ENCODE measurements at places on chromosomes 4 and X.
A peak's percentile ranks its signal among the peaks of the same experiment; 100 is the strongest.

- no peak for DNase-seq
Observed at GRCh38 chr4:180587379-180587778, 1655.8 kb upstream of the TENM3 start.

GRCh38 chr4:7192252-7193029 lies at the start of gene SORCS2:
SORCS2 (plus strand) TSS chr4:7192538.
- DNase-seq, result no peak

DNA sequence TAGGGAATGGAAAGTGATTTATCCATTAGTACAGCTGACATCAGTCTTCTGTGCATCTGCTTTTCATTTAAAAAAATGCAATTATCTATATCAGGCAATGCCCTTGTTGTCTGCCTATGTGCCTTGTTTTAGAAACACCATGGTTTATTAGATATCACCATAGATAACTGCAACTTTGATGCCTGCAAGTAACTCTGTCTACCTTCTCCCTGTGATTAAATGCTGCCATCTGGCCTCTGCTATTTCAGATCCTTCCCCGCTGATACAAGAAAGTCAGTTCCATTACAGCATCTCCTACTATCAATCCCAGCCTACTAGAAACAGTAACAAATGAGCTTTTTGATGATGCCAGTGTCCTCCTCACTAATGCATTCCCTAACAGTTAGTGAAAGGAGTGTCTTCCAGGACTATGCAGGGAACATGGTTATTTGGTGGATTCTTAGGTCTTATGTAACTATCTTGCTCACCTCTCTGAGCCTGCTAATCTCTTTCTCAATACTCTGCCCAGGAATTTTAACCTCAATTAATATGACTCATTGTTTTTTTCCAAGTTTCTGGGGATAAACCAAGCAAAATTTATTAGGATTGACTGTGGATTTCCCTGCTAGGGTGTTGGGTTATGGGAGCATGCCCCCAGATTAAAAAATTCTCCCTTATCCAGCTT lies 444.9 kb downstream of the RAPGEF2 start:
- DNase-seq, result no peak

DNA sequence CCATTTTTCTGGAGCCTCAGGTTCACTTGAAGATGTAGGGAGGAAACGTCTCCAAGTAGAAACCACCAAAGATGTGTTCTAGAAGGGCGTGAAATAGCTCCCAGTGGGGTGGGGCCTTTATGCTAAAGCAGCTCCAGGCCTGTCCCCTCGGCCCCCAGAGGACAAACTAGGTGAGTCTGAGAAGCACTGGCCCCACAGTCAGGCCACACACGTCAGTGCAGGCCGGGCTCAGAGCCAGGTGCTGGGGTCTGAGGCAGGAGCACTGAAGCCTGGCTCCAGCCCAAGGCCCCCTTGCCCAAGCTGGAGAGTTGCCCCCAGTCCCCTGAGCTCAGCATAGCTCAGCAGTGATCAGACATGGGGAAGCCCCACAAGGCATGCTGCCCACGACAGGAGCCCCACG lies 95.4 kb upstream of the PSAPL1 start:
- DNase-seq, result no peak

- peak; percentile 51 for DNase-seq
Observed at GRCh38 chr4:55345980-55346850, at the start of gene SRD5A3. SRD5A3 (plus strand) TSS chr4:55346242; CDS start chr4:55346337, 95 bp downstream.

- no peak for DNase-seq
Observed at GRCh38 chrX:108699368-108699767, 37.0 kb downstream of the IRS4 start.

GRCh38 chrX:31260351-31260750 lies 188.5 kb upstream of the FTHL17 start:
- no peak for DNase-seq

DNA sequence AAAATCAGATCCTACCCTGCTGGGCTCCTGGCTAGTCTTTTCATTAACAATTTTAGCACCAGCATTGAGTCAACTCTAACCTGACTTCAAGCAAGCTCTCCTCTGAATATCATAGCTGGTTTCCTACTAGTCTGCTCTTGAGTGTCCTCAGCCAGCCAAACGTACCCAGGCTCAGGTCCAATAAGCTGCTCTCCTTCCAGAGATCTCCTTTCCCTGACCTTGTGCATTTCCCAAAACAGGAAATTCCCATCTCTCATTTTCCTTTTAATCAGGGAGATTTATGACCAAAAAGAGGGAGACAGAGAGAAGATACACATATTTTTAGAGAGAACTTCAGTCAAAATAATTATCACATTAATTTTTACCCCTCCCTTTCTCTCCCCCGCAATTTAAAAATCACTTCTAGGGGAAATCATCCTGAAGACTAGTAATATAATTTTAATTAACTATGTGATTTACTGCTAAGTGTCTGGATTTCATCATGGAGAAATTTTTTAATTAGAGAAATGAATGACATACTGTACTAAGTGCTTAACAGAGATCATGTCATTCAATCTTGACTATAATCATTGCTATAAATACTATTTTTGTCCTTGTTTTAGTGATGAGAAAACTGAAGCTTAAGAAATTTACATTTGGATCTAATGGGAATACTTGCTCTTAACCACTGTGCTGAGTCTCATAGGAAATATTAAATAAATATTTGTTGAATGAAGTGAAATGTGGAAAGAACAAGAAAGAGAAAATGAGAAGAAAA lies 421.7 kb upstream of the INTU start:
- DNase-seq, result no peak
